ENCODE measurements at places on chromosomes 3 and 15. TPM values are rescaled to one million over a fixed set of nuclear protein-coding genes. Genes with fewer than 3 reads are reported as not detected.

- DNase-seq = no peak
- H3K27ac ChIP-seq = no peak overlapping the region
- peaks cover 10% of the 10 kb centered on the region for H3K4me1 ChIP-seq
- H3K36me3 ChIP-seq = 0 out of 2 replicates have a peak, but pooled peaks cover 3% of the 10 kb centered on the region
- no peaks in the 10 kb centered on the region for H3K27me3 ChIP-seq
- H3K4me3 ChIP-seq = no peak overlapping the region
Measured at GRCh38 chr3:119333773-119334509, 39.8 kb downstream of the ARHGAP31 start.

- no peak overlapping the region for H3K27ac ChIP-seq
- H3K27me3 ChIP-seq = no peaks in the 10 kb centered on the region
- H3K4me1 ChIP-seq = peaks cover 5% of the 10 kb centered on the region
- peak; percentile 13 for DNase-seq
- H3K36me3 ChIP-seq = no peaks in the 10 kb centered on the region
- H3K4me3 ChIP-seq = no peak overlapping the region
Measured at GRCh38 chr3:160618878-160619277, 53.5 kb upstream of the KPNA4 start.

TKT gene
- 349 TPM for total RNA-seq

- H3K27ac ChIP-seq = no peak overlapping the region
- peaks cover 19% of the 10 kb centered on the region for H3K4me1 ChIP-seq
- DNase-seq = no peak
- no peaks in the 10 kb centered on the region for H3K36me3 ChIP-seq
- no peaks in the 10 kb centered on the region for H3K27me3 ChIP-seq
Measured at GRCh38 chr15:31350771-31351170, 24.1 kb downstream of the KLF13 start.

DNA sequence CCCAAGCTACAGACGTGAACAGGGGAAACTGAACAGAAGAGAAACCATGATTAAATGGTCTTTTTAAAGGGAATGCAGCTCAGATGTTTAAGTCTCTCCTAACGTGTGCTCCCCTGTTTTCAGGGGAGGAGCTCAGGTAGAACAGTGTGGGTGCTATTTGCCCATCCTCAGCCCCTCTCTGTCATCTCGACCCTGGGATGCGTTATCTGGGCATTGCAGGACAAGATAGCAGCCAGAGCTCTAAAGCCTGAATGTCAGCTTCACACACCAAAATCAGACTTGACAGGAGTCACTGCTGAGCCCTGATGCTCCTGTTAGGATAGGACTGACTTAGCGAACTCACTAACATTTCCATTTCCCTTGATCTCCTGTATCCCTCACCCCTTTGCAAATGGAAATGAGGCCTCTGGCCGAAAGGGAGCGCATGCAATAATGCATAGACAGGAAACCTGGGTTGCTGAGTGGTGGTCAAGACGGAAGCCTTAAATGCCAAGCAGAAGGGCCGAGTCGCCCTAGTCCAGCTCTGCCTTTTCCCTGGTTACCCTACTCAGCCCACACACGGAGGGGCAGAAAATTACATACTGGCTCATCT is 234.9 kb upstream of the TPM1 start:
- peaks cover 18% of the 10 kb centered on the region for H3K36me3 ChIP-seq
- DNase-seq = no peak
- H3K27me3 ChIP-seq = no peaks in the 10 kb centered on the region
- H3K4me1 ChIP-seq = peaks cover 9% of the 10 kb centered on the region
- no peak overlapping the region for H3K4me3 ChIP-seq

GRCh38 chr3:127660621-127661251 is 12.0 kb upstream of the ABTB1 start:
- peaks cover 3% of the 10 kb centered on the region for H3K27me3 ChIP-seq
- H3K27ac ChIP-seq = no peak overlapping the region
- DNase-seq = no peak
- H3K36me3 ChIP-seq = no peaks in the 10 kb centered on the region

GRCh38 chr3:67783281-67784250 is 129.2 kb upstream of the SUCLG2 start:
- H3K27ac ChIP-seq = peak overlapping the region; percentile 95
- H3K36me3 ChIP-seq = no peaks in the 10 kb centered on the region
- H3K4me1 ChIP-seq = peaks cover 4% of the 10 kb centered on the region
- no peaks in the 10 kb centered on the region for H3K27me3 ChIP-seq

STAC gene
- total RNA-seq = 0.36 TPM

PLCD1 gene
- total RNA-seq = 15.0 TPM

DNA sequence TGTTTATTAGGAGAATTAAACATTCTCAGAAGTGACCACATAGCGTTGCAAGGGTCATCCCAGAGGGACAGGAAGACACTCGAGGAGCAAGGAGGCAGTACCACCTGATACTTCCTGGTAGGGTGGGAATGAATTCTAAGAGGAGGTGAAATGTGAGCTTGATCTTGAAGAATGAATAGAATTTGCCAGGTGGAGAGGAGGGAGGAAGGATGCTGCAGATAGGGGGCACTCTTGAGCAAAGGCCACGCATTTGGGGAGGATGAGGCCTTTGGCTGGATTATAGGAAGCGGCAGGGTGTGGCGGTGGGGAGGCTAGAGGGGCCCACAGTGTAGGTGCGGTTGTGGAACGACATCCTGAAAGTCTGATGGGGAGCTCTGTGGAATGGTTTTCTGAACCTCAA is 33.5 kb downstream of the CHCHD6 start:
- H3K27me3 ChIP-seq = no peaks in the 10 kb centered on the region
- no peak overlapping the region for H3K4me3 ChIP-seq
- H3K27ac ChIP-seq = no peak overlapping the region
- peaks cover 2% of the 10 kb centered on the region for H3K4me1 ChIP-seq

RGMA gene
- total RNA-seq = 0.18 TPM

All from IMR-90 (cell line).